Osteoblast (primary cell): ENCODE measurements at places on chromosomes 1 and 21. TPM values are rescaled to one million over a fixed set of nuclear protein-coding genes. Genes with fewer than 3 reads are reported as not detected.

The MATN1 gene
- under 0.01 TPM in 1 of 2 replicates, not detected in the other for total RNA-seq

The ZSWIM5 gene
- total RNA-seq, result 0.36 and 0.59 TPM in 2 replicates

The LIPI gene
- not detected in 2 replicates for total RNA-seq

The RGS8 gene
- not detected in 2 replicates for total RNA-seq

The FLG2 gene
- total RNA-seq, result not detected in 2 replicates

The ADCY10 gene
- total RNA-seq, result 0.29 and 0.36 TPM in 2 replicates

The FAAH gene
- 2.4 and 4.0 TPM in 2 replicates for total RNA-seq

The TTC4 gene
- 19.7 and 27.9 TPM in 2 replicates for total RNA-seq

The MCOLN3 gene
- 4.0 and 4.7 TPM in 2 replicates for total RNA-seq

The BMP8B gene
- total RNA-seq, result 0.29 and 0.36 TPM in 2 replicates

The CHODL gene
- total RNA-seq, result not detected in 2 replicates

The CD1B gene
- not detected in 2 replicates for total RNA-seq

The SERPINC1 gene
- under 0.01 TPM in 1 of 2 replicates, not detected in the other for total RNA-seq

The LCE1F gene
- not detected in 2 replicates for total RNA-seq

The RHOU gene
- total RNA-seq, result under 0.01 and 0.72 TPM in 2 replicates

The AMY2A gene
- total RNA-seq, result not detected in 2 replicates

The USH2A gene
- total RNA-seq, result under 0.01 and 0.29 TPM in 2 replicates

The A3GALT2 gene
- total RNA-seq, result under 0.01 TPM in 1 of 2 replicates, not detected in the other

The DVL1 gene
- 73.5 and 81.9 TPM in 2 replicates for total RNA-seq

The PARS2 gene
- total RNA-seq, result 6.2 and 7.4 TPM in 2 replicates

The IFI44 gene
- total RNA-seq, result 33.9 and 35.8 TPM in 2 replicates

The RORC gene
- total RNA-seq, result not detected in 2 replicates

DNA sequence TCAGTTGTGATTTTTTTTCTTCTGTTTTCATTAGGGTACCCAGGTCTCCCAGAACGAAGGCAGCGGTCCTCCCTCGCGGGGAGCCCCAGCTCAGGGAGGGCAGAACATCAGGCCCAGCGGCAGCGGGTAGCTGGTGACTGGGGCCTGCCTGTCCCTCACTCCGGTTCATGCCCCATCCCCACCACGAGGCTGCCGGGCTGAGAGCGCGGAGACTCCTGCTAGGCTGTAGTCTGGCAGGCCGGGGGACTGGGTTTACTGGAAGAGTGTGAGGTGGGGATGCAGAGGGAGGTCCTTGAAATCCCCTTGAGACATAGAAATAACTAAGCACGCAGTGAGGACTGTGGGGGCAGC is 10.5 kb downstream of the BRINP2 start:
- no peak for DNase-seq

- DNase-seq, result peak; percentile 62
These were observed 44.5 kb upstream of the VAMP3 start for GRCh38 chr1:7726623-7727022.

DNA sequence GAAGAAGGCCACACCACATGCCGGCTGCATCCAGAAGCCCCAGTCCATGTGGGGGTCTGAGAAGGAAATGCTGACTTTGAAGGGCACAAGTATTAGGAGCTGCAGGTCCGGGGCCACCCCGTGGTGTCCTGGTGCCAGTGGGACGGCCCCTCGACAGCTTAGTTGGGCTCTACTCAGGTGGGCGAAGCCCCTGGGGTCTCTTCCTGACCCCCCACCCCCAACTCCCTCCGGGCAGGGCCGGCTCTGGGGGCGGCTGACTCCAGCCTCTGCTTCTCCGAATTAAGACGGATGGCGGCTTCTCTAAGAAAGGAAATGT is 62.1 kb upstream of the TTC34 start:
- no peak for DNase-seq

- no peak for DNase-seq
These were observed 6.6 kb downstream of the SPATA21 start for GRCh38 chr1:16430606-16431005.

GRCh38 chr1:18244762-18245161 is 137.2 kb downstream of the IGSF21 start:
- no peak for DNase-seq

GRCh38 chr1:9626201-9626608 is 25.3 kb upstream of the PIK3CD start:
- peak; percentile 58 for DNase-seq

- DNase-seq, result no peak
These were observed 142.3 kb downstream of the DNM3 start for GRCh38 chr1:171983584-171983983.

GRCh38 chr1:115719285-115719684 is 49.2 kb downstream of the CASQ2 start:
- DNase-seq, result no peak

DNA sequence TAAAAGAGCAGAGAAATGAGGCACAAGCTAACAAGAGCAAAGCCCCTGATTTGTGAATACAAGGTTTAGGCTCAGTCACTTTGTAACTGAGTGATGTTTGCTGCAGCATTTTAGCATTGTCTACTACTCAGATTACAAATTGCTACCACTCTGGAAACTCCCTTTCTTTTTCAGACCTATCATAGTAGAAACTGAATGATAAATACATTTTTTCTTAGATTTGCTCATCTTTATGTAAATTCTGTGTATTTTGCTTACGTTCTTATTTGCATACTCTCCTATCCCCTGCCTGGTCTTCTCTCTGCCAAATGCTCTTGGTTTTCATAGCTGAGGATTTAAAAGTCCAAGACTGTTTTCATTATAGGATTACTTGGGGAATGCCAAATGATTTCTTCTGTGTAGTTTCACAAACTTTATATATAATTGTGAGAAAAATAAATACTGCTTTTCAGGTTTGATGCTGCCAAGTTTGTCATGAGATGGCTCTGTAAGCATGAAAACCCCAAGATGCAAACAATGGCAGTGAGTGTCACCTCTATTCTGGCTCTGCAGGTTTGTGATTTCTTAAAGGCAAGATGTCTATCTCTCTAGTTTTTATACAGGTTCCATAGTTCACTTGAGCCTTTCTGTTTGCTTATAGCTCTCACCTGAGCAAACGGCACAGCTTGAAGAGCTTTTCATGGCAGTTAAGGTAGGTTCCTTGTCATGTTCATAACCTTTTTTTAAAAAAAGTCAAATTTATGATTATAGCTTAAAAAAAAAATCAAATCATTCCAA is 24.7 kb downstream of the ZYG11A start:
- no peak for DNase-seq

GRCh38 chr1:90114521-90115141 is 119.7 kb downstream of the ZNF326 start:
- no peak for DNase-seq

DNA sequence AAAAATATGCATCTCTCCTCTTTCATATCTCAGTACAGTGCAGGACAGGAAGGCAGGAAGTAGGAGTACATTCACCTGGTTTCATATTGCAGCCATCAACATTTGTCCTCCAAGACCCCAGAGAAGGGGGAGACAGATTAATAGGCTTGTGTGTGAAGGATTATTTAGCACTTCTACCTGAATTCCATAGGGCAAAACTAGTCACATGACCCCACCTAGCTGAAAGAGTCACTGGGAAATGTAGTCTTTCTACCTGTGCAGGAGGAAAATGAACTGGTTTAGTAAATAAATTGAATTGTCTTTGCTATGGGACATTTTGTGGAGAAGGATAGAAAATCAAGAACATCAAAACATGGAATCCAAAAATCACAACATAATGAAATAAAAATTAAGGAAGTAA is 13.9 kb upstream of the TRIM33 start:
- DNase-seq, result no peak

DNA sequence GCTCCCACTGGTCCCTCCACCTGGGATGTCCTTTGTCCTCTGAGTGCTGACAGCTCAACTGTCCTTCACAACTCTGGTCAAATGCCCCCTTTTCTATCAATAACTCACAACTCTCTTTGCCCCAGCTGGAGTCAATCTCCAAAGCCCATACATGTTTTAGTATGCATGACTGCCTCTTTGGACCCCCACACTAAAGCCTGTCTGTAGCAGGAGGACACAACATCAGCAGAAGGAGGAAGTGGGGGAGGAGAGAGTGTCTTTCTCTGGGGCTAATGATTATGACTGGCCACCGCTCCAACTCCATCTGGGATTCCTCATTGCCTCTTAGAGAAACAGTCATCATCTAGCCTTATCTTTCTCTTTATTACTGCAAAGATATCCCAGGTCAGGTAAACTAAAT is 186.6 kb upstream of the FGGY start:
- no peak for DNase-seq

DNA sequence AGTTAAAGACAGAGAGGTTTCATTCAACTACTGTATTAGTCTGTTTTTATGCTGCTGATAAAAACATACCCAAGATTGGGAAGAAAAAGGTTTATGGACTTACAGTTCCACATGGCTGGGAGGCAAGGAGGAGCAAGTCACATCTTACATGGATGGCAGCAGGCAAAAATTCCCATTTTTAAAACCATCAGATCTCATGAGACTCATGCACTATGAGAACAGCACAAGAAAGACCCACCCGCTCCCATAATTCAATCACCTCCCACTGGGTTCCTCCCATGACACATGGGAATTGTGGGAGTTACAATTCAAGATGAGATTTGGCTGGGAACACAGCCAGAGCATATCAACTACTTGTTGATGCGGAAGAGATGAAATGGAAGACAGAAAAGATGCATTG is 9.2 kb downstream of the GPR161 start:
- DNase-seq, result no peak

- DNase-seq, result no peak
These were observed 562.8 kb downstream of the KIF26B start for GRCh38 chr1:245717611-245718010.

DNA sequence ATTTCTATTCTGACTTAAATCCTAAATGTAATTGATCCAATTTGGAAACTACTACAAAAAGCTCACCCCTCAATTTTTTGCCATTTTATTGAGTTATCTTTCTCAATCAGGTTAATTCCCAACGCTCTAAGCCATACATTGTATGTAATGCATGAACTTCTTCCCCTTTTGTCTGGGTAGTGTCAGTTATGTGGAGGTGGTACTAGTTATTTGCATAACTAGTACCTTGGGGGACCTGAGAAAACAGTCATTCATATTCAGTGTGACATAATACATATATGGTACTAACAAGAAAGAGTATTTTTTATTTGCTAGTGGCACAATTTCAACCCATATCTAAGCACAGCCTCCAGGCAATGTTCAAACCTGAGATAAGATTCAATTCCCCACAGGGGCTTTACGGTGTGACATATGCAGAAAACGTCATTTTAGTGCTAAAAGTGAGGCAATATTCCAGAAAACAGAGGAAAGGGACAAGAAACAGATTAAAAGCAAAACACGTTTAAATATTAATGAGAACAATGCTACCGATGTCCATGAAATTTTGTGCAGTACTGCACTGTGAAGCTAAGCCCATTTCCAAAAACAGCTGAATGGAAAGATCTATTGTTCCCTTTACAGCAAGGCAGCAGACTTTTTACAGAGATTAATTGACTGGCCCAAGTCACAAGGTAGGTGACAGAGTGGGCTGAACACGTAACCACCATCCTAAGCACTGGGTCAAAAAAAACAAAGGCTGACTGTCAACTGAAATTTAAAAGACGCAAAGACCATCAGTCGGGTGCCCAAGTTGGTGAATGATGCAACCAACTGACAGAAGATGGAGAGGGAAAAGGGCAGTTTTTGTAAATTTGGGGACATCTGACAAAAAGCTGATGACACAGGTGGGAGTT is 1.4 kb downstream of the HLCS start:
- no peak for DNase-seq

DNA sequence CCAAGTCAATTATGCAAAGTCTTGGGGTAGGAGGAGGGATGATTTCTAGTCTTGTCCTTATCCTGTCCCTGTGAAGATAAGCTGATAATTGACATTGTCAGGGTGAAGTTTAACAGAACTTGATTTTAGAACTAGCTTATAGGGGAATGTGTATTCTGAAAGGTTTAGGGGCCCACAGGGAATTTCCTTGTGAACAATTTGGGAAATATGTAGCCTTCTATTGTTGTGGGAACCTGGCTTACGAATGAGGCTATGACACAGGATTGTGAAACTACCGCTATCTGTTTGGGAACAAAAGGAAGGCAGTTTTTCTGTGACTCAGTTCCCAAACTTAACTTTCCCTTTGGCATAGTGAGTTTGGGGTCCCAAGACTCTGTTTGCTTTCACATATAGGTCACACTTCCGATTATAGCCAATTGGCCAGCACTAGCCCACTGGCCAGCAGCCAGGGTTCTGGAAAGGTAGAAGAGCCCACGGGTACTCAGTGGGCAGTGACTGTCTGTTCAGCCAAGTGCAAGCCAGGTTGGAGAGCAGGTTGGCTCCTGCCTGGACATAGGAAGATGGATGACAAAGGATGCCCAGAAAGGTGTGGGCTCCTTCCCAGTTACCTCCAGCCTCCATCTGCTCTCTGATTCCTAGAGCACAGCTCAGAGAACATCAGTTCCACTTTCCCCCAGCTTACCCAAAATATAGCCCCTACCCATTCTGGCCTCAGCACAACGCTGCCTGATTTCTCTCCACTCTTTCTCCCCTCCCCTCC is 35.5 kb downstream of the H3-3A start:
- DNase-seq, result peak; percentile 91

- DNase-seq, result no peak
These were observed 74.6 kb downstream of the CTH start for GRCh38 chr1:70485624-70486023.

- no peak for DNase-seq
These were observed 110.9 kb upstream of the C21orf91 start for GRCh38 chr21:17930093-17930492.

DNA sequence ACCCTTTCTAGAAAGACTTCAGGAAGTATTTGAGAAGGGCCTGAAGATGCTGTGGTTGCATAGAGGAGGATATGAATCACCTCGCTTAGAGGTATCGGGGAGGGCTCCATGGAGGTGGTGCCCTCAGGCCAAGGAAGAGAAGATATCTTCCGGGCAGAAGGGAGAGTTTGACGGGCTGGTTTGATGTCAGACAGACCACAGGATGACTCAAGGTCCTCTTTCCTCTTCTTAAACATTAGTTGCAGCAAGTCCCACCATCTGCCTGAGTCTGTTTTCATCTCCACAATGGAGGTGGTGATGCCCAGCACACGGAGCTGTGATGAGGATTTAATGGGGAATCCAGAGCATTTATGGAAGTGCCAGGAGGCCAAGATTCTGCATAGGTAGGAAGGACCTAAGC is 25.1 kb upstream of the RUNX3 start:
- DNase-seq, result peak; percentile 90

DNA sequence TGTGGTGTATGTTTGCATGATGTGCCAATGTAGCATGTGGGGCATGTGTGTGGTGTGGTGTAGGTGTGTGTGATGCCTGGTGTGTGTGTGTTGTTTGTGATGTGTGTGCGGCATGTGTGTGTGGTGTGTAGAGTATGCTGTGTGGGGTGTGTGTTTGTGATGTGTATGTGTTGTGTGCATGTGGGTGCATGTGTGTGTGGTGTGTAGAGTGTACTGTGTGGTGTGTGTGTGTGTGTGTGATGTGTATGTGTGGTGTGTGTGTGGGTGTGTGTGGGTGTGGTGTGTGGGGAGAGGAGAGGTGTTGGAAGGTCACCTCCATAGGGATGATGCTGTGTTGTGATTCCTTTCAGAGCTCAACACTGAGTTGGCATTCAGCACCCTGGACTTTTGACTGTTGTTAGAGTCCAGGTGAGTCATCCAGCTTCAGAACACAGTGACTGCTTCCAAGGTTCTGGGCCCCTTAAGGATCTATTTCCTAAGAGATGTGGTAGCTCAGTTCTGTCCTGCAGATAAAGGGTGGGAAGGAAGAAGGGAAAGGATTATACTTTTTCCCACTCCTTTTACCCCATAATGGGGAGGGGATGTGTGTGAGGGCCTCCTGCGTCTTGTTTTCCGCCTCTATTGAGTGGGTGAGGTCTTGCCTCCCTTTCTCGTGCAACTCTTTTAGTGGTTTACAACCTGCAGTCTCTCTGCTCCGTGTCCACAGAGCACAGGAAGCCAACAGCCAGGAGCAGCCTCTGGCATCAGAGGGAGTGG is 47.6 kb downstream of the RHOU start:
- no peak for DNase-seq
